Activated naive CD4-positive, alpha-beta T cell treated with anti-CD3 and anti-CD28 coated beads, Interleukin-2, amount 50 U/mL, for 72 hours (primary cell): ENCODE measurements at places on chromosomes 13 and 19. TPM values are rescaled to one million over a fixed set of nuclear protein-coding genes. Genes with fewer than 3 reads are reported as not detected.

DNA sequence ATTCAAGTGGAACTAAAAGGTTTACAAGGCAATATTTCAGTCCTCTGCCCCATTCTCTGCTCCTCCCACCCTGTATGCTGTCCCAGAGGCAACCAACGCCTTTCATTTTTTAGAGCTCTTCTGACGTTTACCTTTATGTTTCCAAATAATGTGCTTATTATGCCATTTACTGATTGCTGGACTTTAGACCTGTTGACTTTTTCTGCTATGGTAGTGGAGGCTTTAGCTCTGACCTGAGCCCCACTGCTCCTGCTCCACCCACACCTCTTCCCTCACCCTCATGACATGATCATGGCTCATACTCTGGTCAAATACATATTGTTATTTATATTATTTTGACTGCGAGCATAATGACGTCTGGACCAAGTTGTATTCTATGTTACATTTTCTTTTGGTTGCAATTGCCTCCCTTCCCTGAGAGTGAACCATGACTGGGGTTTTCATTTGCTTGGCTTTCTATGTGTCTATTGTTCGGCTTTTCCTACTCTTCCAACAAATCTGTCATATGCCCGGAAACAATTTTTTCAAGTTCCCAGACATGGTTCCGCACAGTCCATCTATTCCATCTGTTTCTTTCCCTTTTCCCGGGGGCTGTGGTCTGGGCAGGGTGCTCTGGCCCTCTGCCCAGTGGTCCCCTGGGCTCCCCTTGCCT, 31.4 kb upstream of the GJB6 start:
- DNase-seq, result no peak

- no peak for DNase-seq
Measured at GRCh38 chr13:89310943-89311672, 1639.9 kb downstream of the SLITRK5 start.

- DNase-seq, result no peak
Measured at GRCh38 chr13:25988661-25989060, 63.2 kb downstream of the SHISA2 start.

DNA sequence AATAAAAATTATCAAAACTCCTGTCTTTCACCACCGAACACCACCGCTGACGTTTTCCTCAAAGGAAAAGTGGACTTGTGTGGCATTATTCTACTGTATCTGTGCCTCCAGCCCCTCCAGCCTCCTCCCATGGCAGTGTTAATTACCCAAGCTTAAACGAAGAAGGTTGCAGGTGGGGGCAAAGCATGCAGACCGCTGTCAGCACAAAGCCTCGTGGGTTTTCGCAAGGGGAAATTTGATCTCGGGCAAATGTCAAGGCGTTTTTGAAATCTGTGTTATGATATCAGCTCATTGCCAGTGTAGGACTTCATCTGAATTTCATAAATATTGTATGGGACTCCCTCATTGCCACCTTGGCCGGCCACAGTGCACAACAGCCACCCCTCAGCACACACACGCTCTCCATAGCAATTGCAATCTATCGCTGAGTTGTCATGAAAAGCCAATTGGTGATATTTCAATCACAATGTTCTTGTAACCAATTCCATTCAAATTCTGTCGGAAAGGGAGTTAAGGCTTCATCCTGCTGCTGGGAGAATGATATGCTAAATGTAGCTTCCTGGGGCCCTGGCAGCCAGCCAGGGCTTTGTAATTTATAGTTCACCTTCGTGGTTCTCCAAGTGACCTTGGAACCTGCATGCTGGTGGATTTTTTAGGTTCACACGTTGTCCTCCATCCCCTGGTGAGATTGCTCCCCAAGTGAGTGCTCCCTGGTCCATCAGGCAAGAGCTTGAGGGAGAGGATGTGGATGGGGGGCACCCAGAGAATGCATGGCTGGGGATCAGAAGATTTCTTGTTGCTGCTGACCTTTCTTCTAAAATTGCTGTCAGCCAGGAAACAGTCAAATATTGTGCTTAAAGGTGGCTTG, 16.6 kb downstream of the CHST8 start:
- DNase-seq, result no peak

The KLHL1 gene
- not detected for total RNA-seq

The SPRED3 gene
- total RNA-seq, result 3.5 TPM

The LRP3 gene
- total RNA-seq, result 0.82 TPM

The PSG2 gene
- not detected for total RNA-seq

The CEACAM3 gene
- not detected for total RNA-seq
